T-helper 17 cell (primary cell): ENCODE measurements at places on chromosomes 5 and 9.

- no peak for DNase-seq
Measured at GRCh38 chr5:131264451-131265099, 722 bp downstream of the CDC42SE2 start.

GRCh38 chr9:94800424-94801117, 74.1 kb downstream of the AOPEP start:
- DNase-seq = no peak

DNA sequence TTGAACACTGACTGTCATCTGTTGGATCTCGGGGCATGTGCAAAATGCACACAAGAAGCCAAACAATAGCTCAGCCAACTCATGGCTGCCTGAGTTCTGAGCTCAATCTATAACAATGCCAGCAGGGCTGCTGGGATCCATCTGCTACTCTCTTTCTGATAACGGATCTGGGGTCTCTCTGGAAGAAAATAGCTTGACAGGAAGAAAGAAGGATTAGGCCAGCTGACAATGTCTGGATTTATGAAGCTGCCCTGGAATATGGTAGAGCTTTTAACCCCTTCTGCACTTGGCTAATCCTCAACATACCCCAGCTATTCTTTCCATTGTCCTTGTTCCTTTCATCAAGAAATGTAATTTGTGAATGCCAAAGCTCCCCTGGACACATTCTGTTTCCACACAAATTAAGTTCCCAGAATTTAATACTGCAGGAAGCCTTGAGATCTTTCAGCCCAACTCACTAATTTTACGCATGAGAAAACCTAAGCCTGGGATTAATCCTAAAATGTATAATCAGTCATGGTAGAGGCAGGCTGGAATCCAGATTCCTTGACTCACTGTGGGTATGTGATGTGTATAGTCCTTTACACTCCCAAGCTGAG, 62.7 kb upstream of the PCA3 start:
- DNase-seq = no peak

DNA sequence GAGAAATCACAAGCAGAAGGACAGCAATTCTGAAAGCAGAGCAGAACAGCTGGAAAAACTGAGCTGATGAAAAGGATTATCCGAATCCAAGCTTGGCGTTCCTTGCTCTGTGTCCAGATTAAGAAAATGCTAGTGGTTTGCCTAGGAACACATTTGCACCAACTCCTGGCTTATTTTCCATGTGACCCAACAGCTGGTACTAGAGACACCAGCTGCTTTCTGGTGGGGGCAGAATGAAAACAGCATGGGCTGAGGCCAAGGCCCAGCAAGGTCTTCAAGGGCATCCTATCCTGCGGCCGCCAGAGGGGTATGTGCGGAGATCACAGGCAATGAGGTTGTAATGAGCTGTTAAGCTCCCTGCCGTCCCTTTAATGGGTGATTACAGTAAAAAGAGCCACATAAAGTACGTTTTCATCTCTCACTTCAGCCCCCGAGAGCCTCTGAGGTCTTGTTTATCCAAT, 131.5 kb downstream of the DOCK8 start:
- no peak for DNase-seq

DNA sequence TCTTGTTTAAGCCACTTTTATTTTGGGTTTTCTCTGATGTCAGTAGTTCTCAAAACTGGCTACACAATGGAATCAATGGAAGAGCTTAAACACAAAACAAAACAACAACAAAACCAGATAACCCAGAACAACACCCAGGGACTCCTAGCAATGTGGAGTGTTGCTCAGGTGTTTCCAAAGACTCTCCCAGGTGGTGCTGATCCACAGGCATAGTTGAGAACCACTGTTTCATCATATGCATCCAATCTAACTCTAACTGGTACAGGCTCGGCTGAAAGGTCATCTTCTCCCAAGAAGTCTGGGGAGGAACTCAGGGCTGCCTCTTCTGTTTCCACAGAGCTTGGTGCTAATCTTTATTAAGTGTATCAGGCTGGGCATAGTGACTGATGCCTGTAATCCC, 5.4 kb upstream of the ALDH1B1 start:
- DNase-seq = no peak

- no peak for DNase-seq
Measured at GRCh38 chr9:128992995-128993394, 35.1 kb downstream of the SH3GLB2 start.

- DNase-seq = no peak
Measured at GRCh38 chr9:28853477-28853876, 1280.2 kb upstream of the C9orf72 start.

DNA sequence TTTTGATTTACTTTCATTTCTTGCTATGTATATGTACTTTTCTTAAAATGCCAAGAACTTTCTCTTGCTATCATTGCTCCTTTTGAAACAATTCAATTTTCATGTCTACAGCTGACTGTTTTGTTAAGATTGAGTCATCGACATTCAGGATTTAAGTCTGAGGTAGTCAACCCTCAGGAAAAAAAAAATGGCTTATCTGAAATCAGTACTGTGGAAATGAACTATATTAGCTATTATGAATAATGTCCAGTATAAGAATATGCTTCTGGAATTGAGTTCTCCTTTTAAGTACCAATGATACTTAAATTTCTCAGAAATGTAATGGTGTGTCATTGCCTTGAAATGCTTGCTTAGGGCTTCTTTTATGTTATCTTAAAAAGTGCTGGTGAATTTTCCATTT, 37.9 kb downstream of the TNFAIP8 start:
- no peak for DNase-seq

DNA sequence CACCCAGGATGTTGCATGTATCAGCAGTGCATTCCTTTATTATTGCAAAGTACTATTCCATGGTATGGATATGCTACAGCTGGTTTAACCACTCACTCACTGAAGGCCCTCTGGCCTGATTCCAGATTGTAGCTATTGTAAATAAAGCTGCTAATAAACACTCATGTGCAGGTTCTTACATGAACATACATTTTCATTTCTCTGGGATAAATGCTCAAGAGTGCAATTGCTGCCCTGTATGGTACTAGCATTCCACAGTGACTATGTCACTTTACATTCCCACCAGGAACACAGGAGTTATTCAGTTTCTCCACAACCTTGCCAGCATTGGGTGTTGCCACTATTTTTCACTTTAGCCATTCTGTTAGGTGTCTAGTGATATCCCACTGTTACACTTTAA, 267.6 kb downstream of the SPOCK1 start:
- no peak for DNase-seq

DNA sequence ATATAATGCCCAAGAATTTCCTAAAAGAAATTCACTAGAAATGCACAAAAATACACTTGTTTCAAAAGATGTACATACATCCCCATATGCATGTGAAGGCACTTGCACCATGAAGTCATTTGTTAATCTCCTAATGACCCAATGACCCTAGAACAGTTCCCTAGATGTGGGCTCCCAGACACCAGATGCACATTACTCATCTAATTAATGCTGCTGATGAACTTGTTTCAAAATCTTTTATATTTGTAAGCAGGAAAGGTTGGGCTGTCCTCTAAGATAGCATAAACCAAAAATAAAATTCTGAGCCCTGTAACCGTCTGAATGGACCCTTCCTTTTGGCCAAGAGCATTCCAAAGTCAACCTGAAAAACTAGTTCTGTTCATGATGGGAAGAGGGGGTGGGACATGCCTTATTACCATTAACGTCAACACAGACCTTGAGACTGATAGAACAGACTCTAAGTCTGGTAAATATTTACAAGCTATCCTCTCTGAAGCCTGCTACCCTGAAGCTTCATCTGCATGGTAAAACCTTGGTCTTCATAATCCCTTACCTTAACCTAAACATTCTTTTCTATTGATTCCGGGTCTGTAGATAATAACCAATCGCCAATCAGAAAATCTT, 91.0 kb upstream of the DAPK1 start:
- no peak for DNase-seq

GRCh38 chr9:37200433-37201005, 80.1 kb downstream of the ZCCHC7 start:
- DNase-seq = no peak

DNA sequence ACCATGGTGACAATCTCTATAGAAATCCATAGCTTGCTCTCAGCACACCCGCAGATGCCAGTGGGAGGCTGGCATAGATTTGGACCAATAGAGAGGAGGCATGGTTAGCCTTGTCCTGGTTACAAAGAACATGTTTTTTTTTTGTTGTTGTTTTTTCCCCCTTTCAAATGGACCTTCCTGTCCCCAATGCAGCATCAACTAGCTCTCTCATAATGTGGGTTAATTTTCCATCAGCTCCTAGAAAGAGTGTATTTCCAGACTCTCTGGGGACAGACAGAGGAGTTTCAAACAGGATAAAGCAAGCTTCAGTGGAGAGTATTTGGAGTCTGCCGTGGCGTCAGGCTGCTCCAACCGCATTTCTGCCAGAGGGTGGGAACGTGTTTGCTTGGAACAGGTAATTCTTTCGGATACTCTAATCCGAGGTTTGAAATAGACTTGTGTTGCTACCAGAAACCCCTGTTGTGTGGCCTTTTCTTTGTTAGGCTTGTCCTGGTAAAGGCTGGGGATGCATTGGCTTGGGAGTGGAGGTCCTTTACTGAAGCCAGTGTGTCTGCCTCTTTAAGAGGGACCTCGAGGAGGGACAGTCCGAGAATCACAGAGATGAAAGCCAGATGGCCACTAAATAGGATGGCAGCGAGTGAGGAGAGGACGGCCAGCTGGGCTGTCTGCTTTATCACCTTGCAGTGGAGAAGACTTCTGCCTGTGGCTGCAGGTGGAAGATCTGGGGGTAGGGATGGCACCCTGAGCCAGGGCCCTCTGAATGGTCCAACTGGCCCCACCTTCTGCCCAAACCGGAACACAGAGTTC, 130.5 kb upstream of the CPEB4 start:
- no peak for DNase-seq

DNA sequence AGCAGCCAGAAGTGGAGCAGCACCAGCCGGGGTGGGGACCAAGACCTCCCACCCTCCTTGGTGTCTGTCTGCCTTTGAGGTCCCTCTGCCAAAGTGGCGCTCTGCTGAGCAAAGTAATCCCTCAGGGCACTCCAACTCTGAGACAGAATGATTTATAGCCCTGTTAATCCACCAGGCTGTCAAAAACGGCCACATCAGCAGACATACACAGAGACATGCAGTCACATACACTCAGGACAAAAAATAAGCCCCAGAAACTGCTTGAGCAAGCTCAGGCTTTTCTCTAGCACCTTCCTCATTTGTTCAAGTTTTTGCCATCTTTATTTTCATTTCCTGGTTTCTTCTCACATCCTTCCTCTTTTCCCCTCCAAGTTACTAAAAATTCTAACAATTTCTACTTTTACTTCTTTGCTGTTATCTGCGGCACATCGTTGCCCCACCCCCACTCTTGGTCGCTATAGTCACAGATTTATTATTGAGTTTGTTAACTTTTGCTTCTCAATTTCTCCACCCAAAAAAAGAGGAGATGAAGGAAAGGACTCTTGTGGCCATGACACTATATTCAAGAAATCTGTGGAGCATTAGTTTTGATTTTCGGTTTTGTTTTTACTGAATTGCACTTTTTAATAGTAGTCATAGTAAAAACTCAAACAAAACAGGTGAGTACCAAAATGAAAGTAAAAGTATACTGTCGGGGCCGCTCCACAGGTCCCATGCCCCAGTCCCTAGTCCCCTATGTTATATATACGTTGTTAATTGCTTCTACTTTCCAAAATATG, 17.4 kb upstream of the ADRB2 start:
- DNase-seq = no peak

DNA sequence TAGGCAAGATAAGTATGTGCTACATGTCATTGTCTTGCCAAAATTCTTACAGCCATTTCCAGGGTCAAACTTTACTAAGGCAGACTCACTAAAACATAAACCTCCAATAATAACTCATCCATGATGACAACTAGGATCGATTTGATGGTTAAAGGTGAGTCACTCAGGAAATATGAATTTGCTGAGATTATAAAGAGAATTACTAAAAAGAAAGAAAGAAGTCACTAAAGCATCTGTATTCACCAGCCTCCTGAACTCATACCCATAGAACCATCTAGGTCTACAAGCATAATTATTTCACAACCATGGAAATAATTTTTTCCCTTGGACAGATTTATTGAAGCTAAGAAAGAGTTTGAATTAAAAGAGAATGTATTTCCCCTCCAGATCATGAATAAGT, 258.6 kb downstream of the TLE1 start:
- no peak for DNase-seq

DNA sequence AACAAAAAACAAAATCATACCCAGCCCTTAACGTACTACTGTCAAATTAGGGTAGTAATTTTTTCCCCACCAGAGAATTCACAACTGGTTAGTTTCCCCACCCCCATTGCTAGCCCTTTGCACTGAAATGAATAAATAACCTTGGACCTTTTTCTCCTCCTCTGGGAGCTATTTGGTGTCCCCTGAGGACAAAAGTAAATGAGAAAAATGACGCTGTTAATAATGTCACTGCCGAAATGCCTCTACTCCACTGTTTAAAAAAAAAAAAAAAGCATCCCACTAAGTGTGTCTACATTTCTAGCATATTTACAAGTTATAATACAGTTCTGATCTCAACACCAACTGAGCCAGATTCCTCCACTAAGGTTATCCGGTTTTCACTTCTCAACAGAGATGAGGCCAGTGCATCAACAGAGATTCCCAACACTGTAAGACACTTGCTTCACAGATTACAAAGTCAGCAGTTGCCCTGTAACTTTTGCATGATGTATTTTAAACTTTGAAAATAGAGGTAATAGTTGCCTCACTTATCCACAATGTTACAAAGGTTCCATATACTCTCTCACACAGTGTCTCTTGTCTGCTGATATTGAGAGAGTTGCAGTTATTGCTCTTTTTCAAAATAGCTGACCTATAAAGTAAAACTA, 5.1 kb upstream of the NFIB start:
- DNase-seq = no peak

DNA sequence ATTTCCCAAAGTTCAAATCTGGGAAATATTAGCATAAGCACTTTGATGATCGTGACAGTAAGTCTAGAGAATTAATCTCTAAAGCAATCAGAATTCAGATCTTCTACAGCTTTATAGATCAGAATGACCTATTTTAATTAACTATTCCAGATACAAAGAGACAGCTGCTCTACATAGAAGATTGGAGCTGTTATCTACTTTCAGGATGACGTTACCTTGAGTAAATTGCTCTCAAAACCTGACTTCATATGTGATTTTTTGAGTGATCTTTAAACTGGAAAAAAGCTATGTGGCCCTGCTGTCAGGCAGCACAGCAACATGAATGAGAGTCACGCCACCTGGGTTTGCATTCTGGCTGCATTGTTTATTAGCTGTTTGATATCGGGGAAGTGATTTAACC, 259.9 kb upstream of the CDH6 start:
- DNase-seq = no peak

- DNase-seq = no peak
Measured at GRCh38 chr5:151104795-151105194, 24.0 kb upstream of the TNIP1 start.

DNA sequence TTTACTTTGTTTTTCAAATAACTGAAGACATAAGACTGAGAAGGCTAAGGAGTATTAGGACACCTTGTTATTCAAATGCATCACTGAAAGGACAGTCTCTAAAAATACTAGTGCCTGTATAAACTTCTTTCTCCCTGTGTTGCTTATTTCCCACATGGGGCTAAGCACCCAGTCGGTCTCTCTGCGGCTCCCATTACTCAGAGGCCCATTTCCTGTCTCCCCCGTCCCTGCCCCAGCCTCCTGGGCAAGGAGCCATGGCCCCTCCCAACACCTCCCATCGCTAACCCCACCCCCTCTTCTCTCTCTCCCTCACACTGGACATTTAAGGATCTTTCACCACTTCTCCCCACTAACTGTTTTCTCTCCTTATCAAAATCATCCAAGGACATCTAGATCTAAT, 81.9 kb downstream of the EBF1 start:
- DNase-seq = no peak

- no peak for DNase-seq
Measured at GRCh38 chr9:125659954-125660353, 47.1 kb downstream of the MAPKAP1 start.

- DNase-seq = no peak
Measured at GRCh38 chr9:21078702-21079101, 960 bp upstream of the IFNB1 start.
